Left ventricle myocardium superior (tissue), 1 donor: ENCODE measurements at places on chromosomes 6 and 20.

GRCh38 chr6:40276141-40276540 lies 311.0 kb downstream of the LRFN2 start:
- DNase-seq: no peak

DNA sequence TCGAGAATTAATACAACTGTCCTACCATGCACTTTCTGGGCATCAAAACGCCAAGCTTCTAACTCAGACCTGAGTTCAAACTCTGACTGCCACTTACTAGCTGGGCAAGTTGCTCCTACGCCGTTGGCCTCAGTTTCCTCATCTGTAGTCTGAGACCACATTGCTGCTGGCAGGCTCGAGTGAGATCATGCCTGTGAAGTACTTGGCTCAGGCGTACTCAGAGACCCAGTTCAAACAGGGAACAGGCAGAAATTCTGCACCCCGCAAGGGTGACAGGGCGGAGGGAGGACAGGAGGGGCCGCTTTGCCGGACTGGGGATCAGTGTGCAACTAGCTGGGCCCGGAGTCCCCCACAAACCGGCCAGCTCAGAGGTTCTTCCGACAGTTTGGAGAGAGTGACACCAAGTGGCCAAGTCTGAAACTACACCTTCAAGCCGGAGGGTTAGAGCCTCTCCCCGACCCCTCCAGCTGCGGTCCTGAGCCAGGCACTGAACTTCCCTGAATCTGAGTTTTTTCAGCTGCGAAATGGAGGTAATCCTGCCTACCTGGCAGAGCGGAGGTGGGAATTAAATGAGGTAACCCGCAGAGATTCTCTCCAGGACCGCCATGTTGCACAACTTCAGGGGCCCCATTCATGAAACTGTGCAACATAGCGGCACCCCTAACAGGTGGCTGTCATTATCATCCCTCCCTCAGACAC lies 46.0 kb upstream of the PTPN1 start:
- DNase-seq: peak; percentile 67

DNA sequence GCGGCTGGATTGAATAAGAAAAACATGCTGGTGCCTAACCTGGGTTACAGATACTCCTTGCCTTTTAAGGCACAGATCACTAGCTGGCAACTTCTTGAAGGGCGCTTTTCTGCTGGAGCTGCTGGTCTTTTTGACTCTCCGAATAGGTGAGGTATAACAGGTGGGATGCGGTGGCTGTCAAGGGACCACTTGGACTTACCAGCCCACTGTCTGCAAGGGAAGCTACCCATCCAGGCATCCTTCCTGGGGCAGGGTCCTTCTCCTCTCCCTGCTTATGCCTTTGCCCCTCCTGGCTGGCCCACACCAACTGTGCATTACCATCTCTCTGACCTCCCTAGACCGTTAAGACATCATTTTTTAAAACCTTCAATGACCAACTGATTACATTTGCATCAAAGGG lies 57.4 kb downstream of the NPEPL1 start:
- DNase-seq: no peak

DNA sequence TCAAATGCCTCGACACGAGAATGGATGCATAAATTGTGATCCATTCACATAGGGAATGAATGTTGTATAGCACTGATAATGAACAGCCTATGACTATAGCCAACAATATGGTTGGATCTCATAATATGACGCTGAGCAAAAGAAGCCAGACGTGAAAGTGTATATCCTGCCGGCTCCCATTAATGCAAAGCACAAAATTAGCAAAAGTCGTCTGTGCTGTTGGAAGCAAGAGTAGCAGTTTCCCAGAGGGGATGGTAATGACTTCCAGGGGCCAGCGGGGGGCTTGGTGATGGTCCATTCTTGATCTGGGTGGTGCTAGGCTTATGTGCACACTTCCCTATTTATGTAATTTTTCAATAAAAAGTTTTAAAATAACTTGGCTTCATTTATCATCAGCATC lies 1.0 kb upstream of the TAGAP start:
- no peak for DNase-seq

DNA sequence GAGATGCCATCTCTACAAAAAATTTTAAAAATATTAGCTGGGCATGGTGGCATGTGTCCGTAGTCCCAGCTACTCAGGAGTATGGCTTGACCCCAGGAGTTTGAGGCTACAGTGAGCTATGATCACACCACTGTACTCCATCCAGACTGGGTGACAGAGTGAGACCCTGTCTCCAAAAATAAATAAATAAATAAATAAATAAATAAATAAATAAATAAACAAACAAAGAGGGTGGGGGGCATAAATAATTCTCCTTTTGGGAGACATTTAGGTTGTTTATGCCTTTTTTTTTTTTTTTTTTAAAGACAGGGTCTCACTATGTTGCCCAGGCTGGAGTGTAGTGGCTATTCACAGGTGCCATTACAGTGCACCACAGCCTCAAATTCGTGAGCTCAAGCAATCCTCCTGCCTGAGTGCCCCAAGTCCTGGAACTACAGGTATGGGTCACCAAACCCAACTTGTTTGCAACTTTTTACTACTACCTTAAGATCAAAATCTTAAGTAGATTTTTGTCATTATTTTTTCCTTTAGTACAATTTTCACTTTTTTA lies 29.5 kb downstream of the FASTKD5 start:
- no peak for DNase-seq
